ENCODE measurements at places on chromosomes 6 and 20. TPM values are rescaled to one million over a fixed set of nuclear protein-coding genes. Genes with fewer than 3 reads are reported as not detected.
A peak's percentile ranks its signal among the peaks of the same experiment; 100 is the strongest.

CLPSL2 gene
- not detected for total RNA-seq

RSPO3 gene
- not detected for total RNA-seq

PAK5 gene
- total RNA-seq, result not detected

SLC52A3 gene
- total RNA-seq, result not detected

SYCP2 gene
- 1.1 TPM for total RNA-seq

TINAG gene
- not detected for total RNA-seq

SLPI gene
- not detected for total RNA-seq

DNA sequence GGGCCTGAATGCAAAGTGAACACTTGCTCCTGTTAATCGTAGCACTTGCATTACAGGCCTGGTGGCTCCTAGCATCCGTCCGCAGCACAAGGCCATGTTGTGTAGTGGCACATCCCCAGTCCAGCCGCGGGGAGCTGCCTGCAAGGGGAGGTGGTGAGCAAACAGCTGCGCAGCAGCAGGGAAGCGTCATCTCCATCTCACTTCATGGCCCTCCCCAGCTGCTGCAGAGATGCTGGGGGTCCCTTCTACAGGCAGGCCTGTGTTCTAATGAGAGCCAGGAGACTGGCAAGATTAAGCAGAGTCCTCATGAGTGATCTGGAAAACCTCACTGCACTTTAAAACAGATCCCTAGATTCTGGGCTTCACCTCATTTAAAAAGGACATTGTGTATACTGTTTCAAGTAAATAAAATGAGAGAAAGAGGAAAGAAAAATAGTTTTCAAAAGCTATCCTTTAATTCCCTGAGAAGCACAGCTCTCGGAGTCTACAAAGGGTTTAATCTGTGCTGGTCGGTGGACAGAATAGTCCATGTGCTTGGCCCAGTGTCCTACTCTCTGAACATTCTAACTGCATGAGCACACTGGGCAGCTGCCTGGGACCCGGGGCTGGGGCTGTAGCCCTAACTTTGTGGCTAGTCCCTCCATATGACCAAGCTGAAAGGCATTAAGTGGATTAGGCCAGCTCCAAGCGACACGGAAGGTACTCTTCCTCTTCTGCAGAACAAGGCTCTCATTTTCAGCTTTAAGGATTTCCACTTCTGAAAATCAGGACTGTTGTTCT lies 125.8 kb downstream of the LY86 start:
- no peak overlapping the region for H3K4me3 ChIP-seq
- DNase-seq, result no peak
- no peaks in the 10 kb centered on the region for H3K36me3 ChIP-seq
- no peak overlapping the region for H3K27ac ChIP-seq
- 0 out of 2 replicates have a peak, but pooled peaks cover 2% of the 10 kb centered on the region for H3K27me3 ChIP-seq

- no peaks in the 10 kb centered on the region for H3K27me3 ChIP-seq
- H3K4me1 ChIP-seq, result no peaks in the 10 kb centered on the region
- no peak for DNase-seq
- no peaks in the 10 kb centered on the region for H3K36me3 ChIP-seq
These were observed 145.5 kb upstream of the STMND1 start for GRCh38 chr6:16956361-16956760.

- no peaks in the 10 kb centered on the region for H3K36me3 ChIP-seq
- DNase-seq, result peak; percentile 63
- H3K4me3 ChIP-seq, result no peak overlapping the region
- no peak overlapping the region for H3K27ac ChIP-seq
- H3K4me1 ChIP-seq, result peaks cover 8% of the 10 kb centered on the region
These were observed 238.9 kb downstream of the ERMARD start for GRCh38 chr6:169990095-169991030.

DNA sequence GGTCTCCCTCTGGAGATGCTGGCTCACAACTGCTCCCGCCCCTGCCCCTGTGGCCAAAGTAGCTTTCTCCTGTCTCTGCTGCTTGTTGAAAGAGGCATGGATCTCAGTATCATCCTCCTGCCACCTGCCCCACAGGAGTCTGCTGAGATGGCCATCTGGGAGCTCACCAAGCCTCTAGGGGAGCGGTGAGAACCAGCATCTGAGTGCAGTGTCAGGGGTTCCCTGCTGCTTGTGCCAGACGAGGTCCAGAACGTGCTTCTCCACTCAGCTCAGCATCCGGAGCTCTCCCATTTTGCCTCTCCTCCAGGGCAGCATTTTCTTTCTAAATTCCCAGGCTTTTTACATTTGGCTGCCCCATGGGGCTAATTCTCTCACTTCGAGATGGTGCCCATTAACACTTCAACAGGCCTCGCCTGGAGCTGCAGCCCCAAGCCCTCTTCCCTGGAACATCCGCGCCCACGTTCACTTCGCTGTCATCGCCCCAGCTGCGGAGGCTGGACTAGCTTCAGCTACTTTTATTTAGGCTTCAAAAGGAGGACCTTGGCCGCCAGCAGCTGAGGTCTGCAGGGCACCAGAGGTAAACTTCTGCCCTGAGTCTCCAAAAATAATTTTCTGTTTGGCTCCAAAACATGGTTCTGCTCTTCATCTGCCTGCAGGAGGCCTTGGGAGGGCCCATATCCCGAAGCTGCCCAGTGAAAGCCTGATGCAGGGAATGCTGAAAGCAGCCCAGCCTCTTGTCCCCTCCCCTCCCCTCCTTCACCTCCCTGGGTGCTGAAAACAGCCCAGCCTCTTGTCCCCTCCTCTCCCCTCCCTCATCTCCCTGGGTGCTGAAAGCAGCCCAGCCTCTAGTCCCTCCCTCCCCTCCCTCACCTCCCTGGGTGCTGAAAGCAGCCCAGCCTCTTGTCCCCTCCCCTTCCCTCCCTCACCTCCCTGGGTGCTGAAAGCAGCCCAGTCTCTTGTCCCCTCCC lies 25.2 kb upstream of the MLN start:
- DNase-seq, result no peak
- no peak overlapping the region for H3K27ac ChIP-seq
- no peak overlapping the region for H3K4me3 ChIP-seq
- H3K36me3 ChIP-seq, result no peaks in the 10 kb centered on the region

GRCh38 chr6:133621751-133622150 lies 267.2 kb upstream of the TCF21 start:
- no peaks in the 10 kb centered on the region for H3K36me3 ChIP-seq
- H3K27me3 ChIP-seq, result no peaks in the 10 kb centered on the region
- DNase-seq, result no peak
- H3K4me1 ChIP-seq, result no peaks in the 10 kb centered on the region

- no peak for DNase-seq
- H3K4me3 ChIP-seq, result no peak overlapping the region
- no peaks in the 10 kb centered on the region for H3K36me3 ChIP-seq
- no peaks in the 10 kb centered on the region for H3K4me1 ChIP-seq
- no peak overlapping the region for H3K27ac ChIP-seq
These were observed 116.0 kb upstream of the FOXA2 start for GRCh38 chr20:22700367-22700766.

- no peak overlapping the region for H3K27ac ChIP-seq
- DNase-seq, result no peak
- H3K4me3 ChIP-seq, result no peak overlapping the region
- H3K27me3 ChIP-seq, result no peaks in the 10 kb centered on the region
- no peaks in the 10 kb centered on the region for H3K4me1 ChIP-seq
These were observed 17.6 kb upstream of the SLC22A3 start for GRCh38 chr6:160330619-160331018.

- H3K27ac ChIP-seq, result no peak overlapping the region
- H3K4me1 ChIP-seq, result no peaks in the 10 kb centered on the region
- DNase-seq, result no peak
- no peaks in the 10 kb centered on the region for H3K36me3 ChIP-seq
- no peak overlapping the region for H3K4me3 ChIP-seq
These were observed 25.5 kb downstream of the PDE10A start for GRCh38 chr6:165637586-165637985.

GRCh38 chr20:49872056-49872455 lies 43.3 kb downstream of the SPATA2 start:
- H3K4me1 ChIP-seq, result peaks cover 5% of the 10 kb centered on the region
- H3K27me3 ChIP-seq, result no peaks in the 10 kb centered on the region
- no peak overlapping the region for H3K27ac ChIP-seq
- peaks cover 5% of the 10 kb centered on the region for H3K36me3 ChIP-seq
- DNase-seq, result no peak

GRCh38 chr6:6721606-6722005 lies 133.1 kb downstream of the LY86 start:
- no peak for DNase-seq
- H3K27ac ChIP-seq, result no peak overlapping the region
- no peaks in the 10 kb centered on the region for H3K27me3 ChIP-seq
- no peak overlapping the region for H3K4me3 ChIP-seq
- H3K4me1 ChIP-seq, result no peaks in the 10 kb centered on the region

DNA sequence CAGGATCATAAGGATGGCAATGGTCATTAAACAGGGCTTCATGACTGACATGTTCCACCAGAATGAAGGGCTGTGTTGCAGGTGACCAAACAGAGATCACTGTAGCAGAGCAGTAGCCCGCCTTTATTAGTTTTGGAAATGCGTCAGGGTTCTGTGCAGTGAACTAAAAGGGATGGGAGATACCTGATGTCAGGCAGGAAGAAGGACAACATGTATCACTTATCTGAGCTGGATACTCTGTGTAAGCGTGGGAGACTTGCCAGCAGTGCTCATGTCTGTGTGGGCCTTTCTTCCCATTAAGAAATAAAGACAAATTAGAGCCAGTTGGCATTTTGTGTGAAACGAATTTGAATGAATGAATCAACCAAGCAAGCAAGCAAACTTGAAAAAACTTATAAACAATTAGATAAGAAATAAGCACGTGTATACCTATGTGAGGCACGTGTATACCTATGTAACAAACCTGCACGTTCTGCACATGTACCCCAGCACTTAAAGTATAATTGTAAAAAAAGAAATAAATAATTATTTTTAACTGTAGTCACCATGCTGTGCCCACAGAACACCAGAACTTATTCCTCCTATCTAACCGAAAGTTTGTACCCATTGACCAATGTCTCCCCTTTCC lies at the start of gene DEFB116:
Gene DEFB116, minus strand, starts transcription at position 51 of the 628 bp plus-strand sequence. Its CDS starts 0 bp downstream, at position 51.
- H3K27me3 ChIP-seq, result no peaks in the 10 kb centered on the region
- H3K4me1 ChIP-seq, result no peaks in the 10 kb centered on the region
- no peak for DNase-seq
- no peaks in the 10 kb centered on the region for H3K36me3 ChIP-seq
- no peak within 1 kb of the TSS for H3K4me3 ChIP-seq

GRCh38 chr6:84118191-84118590 lies 84.6 kb downstream of the MRAP2 start:
- no peak for DNase-seq
- no peaks in the 10 kb centered on the region for H3K36me3 ChIP-seq
- no peak overlapping the region for H3K4me3 ChIP-seq

DNA sequence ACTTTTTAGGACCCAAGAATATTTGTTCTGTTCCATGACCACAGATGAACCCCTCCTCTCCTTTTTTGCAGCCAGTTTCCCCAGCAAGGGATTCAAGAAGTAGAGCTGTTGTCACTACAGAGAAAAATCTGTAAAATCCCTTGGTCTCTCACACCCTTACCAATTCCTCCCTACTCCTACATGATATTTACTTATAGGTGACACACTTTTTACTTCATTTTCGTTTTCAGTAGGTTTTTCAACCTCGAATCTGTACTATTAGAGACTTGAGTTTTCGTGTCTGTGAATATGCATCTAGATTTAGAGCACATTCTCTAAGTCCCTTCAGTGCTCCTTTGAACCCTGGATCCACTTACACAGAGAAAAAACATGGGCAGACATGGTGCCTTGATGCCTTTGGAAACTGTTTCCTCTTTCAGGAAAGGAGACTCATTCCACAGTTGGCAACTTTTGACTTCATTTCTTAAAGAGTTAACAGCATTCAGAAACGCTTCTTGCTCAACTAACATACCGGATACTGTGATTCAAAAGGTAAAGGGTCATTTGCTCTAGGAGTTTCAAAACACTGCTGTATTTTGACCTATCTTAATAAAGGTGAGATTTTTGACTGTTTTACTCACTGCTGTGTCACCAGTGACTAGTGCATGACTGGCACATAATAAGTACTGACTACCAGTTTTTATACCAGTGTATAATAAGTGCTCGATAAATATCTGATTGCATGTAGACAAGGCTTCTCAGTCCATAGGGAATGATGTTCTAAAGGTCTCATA lies 50.6 kb downstream of the LAMA4 start:
- H3K27me3 ChIP-seq, result no peaks in the 10 kb centered on the region
- no peak for DNase-seq
- H3K27ac ChIP-seq, result no peak overlapping the region
- H3K36me3 ChIP-seq, result no peaks in the 10 kb centered on the region

DNA sequence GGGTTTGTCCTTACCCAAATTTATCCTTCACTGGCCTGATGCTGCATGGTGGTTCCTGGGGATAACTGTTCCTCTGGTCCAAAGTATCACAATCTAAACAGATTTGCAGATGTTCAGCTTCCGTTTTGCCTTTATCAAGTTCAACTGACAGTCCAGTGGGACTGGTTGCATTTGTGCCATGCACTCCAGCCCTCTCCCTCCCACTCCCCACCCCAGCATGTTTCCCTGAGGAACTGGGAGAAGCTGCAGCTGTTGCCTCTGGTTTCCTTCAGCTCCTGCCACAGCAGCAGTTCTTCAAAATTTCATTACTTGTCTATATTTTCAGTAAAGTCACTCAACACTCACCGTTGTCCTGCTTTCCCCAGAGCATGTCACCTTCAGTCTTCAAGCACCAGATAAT lies 39.5 kb upstream of the KIF16B start:
- no peak overlapping the region for H3K4me3 ChIP-seq
- no peaks in the 10 kb centered on the region for H3K4me1 ChIP-seq
- H3K27ac ChIP-seq, result no peak overlapping the region
- no peak for DNase-seq
- H3K36me3 ChIP-seq, result no peaks in the 10 kb centered on the region

All from Karpas-422 (cell line).